Endodermal cell (in vitro differentiated cells): ENCODE measurements at places on chromosomes 7 and 10. TPM values are rescaled to one million over a fixed set of nuclear protein-coding genes. Genes with fewer than 3 reads are reported as not detected.
A peak's percentile ranks its signal among the peaks of the same experiment; 100 is the strongest.

EPO gene
- total RNA-seq = 0.35 to 0.38 TPM in 2 of 3 replicates, not detected in the other

- DNase-seq = peak; percentile 79
These were observed 117.3 kb downstream of the FANK1 start for GRCh38 chr10:126013489-126014281.

- no peak for DNase-seq
These were observed 2.3 kb upstream of the BBS9 start for GRCh38 chr7:33127085-33127484.

GRCh38 chr7:93043385-93043985 lies 74.3 kb downstream of the SAMD9 start:
- DNase-seq = peak; percentile 76

DNA sequence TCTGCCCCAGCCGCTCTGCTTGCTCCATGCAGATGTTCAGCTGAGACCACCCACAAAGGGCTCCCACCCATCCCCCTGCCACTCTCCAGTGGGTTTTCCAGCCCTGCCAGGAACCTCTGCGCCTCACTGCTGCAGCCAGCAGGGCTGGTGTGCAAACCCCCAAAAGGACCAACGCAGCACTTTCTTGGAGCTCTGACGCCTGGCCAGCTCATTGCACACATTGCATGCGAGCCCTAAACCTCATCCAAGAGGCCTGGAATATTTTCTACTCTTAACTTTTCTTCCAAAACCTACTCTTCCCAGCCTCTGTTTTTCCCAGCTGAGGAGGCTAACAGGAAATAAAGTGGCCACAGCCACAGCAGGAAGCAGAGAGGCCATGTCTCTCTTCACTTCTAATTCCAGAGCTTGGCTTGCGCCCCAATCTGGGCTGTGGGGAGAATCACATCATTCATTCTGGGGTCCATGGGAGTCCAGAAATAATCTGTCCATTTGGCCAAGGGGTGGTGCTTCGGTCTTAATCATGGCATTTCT lies 4.6 kb upstream of the FAM170B start:
- no peak for DNase-seq

- no peak for DNase-seq
These were observed 29.9 kb downstream of the TNRC18 start for GRCh38 chr7:5393748-5394147.

CYP2C19 gene
- total RNA-seq = 0.22 TPM in 1 of 2 replicates, not detected in the other

DNA sequence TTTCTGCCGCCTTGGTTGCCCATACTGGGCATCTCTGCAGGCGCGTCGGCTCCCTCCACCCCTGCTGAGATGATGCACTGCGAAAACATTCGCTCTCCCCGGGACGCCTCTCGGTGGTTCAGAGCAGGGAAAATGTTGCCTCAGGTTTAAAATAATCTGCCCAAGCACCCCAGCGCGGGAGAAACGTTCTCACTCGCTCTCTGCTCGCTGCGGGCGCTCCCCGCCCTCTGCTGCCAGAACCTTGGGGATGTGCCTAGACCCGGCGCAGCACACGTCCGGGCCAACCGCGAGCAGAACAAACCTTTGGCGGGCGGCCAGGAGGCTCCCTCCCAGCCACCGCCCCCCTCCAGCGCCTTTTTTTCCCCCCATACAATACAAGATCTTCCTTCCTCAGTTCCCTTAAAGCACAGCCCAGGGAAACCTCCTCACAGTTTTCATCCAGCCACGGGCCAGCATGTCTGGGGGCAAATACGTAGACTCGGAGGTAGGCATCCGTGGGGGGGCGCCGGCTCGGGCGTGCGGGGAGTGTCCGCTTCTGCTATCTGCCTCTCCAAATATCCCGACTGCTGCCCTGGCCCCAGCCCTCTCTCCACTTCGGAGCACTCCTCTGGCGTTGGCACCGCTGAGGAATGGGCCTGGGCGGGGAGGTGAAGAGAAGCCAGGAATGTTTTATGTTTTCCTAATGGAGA lies at the start of gene CAV1:
CAV1 (plus strand) TSS at position 428 of the 689 bp plus-strand sequence; CDS start at position 455, 27 bp downstream.
- DNase-seq = peak; percentile 93

CCDC3 gene
- 4.2 to 5.1 TPM (median 4.6 TPM) in 3 replicates for total RNA-seq

GRCh38 chr10:17348501-17349349 lies 105.7 kb downstream of the ST8SIA6 start:
- no peak for DNase-seq

RHBDD2 gene
- total RNA-seq = 50.2 and 51.6 TPM in 2 replicates

DNA sequence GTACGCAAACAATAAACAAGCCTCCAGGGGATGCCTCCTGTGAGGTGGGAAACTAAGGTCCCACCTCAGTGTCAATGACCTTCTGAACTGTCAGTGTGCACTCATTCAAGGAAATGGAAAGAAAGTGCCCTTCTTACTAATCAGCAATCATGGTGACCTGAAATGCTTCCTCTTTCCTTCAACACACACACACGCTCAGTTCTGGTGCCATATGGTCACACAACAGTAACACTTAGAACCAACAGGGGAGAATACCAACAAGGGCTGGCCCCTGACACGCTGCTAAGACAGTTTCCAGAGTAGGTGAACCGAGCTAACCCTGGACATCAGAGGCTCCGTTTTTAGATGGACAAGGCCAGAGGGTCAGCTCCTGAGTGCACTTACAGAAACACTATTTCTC lies 42.1 kb upstream of the EFCAB10 start:
- no peak for DNase-seq

RAMP3 gene
- 0.32 TPM in 1 of 2 replicates, not detected in the other for total RNA-seq

BMPER gene
- 29.4 to 71.2 TPM (median 66.5 TPM) in 3 replicates for total RNA-seq

DNA sequence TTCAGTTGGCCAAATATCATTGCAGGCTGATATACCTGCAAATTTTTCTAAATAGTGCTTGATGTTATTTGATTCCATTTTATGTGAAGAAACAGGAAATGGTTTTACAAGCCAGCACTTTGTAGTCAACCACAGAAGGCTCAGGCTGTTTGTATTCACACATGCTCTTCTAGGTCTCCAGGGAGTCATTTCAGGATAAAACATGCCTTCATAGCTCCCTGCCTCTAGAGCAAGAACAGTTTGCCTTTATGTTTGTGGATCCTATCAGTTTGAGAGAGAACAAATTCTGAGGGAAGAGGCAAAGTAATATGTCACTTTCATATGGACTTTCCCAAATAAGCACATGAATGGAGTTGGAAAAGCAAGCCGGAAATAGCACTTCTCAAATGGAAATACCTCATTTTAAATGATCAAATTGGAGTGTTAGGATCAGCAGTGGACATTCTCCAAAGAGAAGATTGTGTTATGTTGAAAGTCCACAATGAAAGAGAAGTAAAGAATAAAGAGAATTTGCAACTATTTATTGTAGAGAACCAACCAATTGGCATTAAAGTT lies 277.6 kb downstream of the KCND2 start:
- DNase-seq = no peak

DNA sequence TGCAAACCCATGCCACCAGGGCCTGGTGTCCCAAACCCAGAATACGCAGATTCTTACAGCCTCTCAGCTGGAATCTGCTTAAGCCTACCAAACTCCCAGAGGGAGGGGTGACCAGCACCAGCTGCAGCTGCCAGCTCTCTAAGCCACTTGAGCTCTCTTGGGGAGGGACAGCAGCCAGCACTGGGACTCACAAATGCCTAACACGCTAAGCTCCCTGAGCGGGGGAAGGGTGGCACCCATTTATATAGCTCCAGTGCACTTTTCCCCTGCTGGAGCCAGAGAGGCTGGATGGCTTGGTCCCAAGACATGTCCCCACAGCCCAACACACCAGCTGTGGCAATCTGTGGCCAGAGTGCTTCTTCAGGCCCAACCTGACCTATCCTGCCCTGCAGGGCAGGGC lies 326.8 kb upstream of the NRG3 start:
- peak; percentile 49 for DNase-seq

LIPK gene
- total RNA-seq = not detected in 3 replicates

GRCh38 chr7:155448632-155449007 lies 9.3 kb upstream of the EN2 start:
- DNase-seq = peak; percentile 74

PMS2 gene
- total RNA-seq = 18.0 to 22.1 TPM (median 21.1 TPM) in 3 replicates

DNA sequence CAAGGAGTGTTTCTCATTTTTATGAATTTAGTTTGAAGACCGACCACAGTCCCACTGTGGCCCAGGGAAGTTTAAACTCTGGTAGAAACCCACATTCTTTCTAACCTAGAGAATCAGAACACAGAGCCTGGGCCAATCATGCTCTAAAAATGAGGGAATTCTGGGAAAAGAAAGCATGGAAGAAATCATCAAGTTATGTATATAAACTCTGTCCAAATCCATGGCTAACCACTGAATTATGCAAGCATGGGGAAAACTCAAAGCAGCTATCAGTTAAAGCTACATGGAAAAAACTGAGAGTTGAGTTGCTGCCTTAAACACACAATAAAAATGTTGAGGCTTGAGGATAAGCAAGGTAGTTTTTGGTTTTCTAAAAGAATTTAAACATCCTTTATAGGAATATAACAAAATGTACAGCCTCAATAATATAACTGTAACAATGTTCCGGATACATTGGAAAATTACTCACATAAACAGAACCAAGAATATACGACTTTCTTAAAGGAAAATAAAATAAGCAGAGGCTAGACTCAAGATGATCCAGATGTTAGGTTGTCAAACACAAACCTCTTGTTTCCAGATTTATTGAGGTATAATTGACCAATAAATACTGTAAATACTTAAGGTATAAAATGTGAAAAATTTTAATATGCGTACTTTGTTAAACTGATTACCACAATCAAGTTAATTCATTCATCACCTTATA lies 311.2 kb upstream of the GNAI1 start:
- DNase-seq = no peak
